ENCODE measurements at places on chromosomes 12 and 14. TPM values are rescaled to one million over a fixed set of nuclear protein-coding genes. Genes with fewer than 3 reads are reported as not detected.

DNA sequence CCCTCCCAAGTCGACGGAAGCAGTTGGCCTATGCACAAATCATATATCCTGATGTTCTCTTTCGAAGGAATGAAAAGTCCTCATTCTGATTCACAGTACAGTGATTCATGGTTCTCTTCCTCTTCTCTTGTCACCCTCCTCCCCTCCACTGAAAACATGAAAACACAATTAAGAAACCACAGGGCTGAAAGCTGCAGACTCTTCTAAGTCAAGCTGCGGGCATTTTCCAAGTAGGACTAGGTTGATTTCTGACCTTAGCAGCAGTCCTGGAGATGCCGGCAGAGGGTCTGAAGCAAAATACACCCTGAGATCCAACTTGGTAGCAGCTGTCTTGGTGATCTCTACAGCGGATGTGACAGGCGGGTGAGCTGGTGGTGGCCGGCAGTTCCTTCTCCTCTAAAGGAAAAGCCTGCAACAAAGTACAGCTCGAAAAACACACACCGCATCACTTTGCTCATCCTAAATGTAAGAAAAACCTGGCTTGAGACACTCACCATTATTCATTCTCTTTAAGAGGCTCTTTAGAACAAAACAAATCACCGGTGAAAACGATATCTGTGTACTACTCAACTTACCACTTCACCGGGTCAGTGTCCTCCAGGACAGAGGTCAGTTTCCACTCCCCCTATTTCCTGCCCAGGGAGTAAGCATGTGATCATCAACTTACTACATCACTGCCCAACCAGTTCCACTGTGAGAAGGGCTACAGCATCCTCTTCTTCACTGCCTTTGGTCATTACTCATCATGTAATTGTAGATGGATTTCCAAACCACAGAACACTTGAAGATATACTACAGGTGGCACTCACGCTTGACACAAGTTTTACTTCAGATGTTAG lies 6.0 kb downstream of the TMCC3 start:
- no peaks in the 10 kb centered on the region for H3K4me1 ChIP-seq
- H3K36me3 ChIP-seq = no peaks in the 10 kb centered on the region
- DNase-seq = no peak

DNA sequence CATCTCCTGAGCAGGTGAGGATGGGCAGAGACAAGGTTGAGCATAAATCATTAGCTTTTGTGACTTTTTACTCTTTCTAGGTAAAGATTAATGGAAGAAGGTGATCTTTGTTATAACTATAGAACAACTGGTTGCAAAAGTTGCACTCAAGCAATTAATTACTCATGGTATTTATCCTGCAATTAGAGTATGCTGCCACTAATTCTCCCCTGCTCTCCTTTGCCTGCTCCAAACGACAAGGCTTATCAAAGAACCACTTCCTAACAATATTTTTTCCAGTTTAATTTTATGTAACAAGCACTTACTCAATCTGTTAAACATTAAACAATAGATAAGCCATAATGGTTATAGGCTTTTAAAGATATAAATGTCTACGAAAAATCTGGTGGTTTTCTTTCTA lies 189.9 kb upstream of the PELI2 start:
- no peak for DNase-seq
- no peaks in the 10 kb centered on the region for H3K36me3 ChIP-seq
- H3K27me3 ChIP-seq = no peaks in the 10 kb centered on the region
- H3K27ac ChIP-seq = no peak overlapping the region
- H3K4me3 ChIP-seq = no peak overlapping the region

- H3K36me3 ChIP-seq = no peaks in the 10 kb centered on the region
- H3K27me3 ChIP-seq = no peaks in the 10 kb centered on the region
- no peak overlapping the region for H3K4me3 ChIP-seq
- peaks cover 42% of the 10 kb centered on the region for H3K4me1 ChIP-seq
These were observed 96.1 kb downstream of the DAD1 start for GRCh38 chr14:22492622-22493542.

GRCh38 chr12:102415515-102415914 lies 64.8 kb downstream of the IGF1 start:
- no peaks in the 10 kb centered on the region for H3K36me3 ChIP-seq
- no peak overlapping the region for H3K4me3 ChIP-seq
- no peaks in the 10 kb centered on the region for H3K27me3 ChIP-seq

GRCh38 chr14:90054803-90055202 lies 7.0 kb upstream of the KCNK13 start:
- no peaks in the 10 kb centered on the region for H3K4me1 ChIP-seq
- no peak overlapping the region for H3K4me3 ChIP-seq
- H3K27me3 ChIP-seq = peaks cover 31% of the 10 kb centered on the region

PTPRB gene
- not detected for total RNA-seq

DNA sequence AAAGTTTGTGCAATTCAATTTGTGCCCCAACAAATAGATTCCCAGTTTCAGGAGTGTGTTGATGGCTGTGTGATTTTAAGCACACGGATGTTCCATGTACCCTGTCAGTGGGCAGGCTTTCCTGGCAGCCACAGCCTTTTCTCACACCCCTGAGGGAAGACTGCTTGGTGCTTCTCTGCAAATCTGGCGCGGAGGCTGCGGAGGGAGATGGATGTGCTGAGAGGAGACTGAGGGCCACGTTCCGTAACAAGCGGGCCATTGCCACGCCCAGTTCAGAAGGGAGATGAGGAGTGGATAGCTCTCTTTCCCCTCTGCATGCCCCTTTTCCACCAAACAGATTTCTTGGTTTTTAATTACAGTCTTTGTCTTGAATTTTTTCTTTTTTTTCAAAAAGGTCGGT lies 89.1 kb downstream of the BEGAIN start:
- DNase-seq = no peak
- no peaks in the 10 kb centered on the region for H3K27me3 ChIP-seq

SLC5A8 gene
- total RNA-seq = not detected

- H3K36me3 ChIP-seq = peaks cover 10% of the 10 kb centered on the region
- no peak overlapping the region for H3K27ac ChIP-seq
- H3K4me1 ChIP-seq = peaks cover 22% of the 10 kb centered on the region
- no peak overlapping the region for H3K4me3 ChIP-seq
- no peaks in the 10 kb centered on the region for H3K27me3 ChIP-seq
These were observed 17.8 kb downstream of the TAOK3 start for GRCh38 chr12:118354903-118355302.

GRCh38 chr12:2319737-2320506 lies 267.1 kb downstream of the CACNA1C start:
- no peak for DNase-seq
- peaks cover 16% of the 10 kb centered on the region for H3K4me1 ChIP-seq
- H3K27me3 ChIP-seq = no peaks in the 10 kb centered on the region

- DNase-seq = no peak
- H3K27me3 ChIP-seq = no peaks in the 10 kb centered on the region
- H3K4me3 ChIP-seq = no peak overlapping the region
- no peaks in the 10 kb centered on the region for H3K36me3 ChIP-seq
- no peak overlapping the region for H3K27ac ChIP-seq
- no peaks in the 10 kb centered on the region for H3K4me1 ChIP-seq
These were observed 4.2 kb upstream of the CLEC4C start for GRCh38 chr12:7751394-7751793.

DNA sequence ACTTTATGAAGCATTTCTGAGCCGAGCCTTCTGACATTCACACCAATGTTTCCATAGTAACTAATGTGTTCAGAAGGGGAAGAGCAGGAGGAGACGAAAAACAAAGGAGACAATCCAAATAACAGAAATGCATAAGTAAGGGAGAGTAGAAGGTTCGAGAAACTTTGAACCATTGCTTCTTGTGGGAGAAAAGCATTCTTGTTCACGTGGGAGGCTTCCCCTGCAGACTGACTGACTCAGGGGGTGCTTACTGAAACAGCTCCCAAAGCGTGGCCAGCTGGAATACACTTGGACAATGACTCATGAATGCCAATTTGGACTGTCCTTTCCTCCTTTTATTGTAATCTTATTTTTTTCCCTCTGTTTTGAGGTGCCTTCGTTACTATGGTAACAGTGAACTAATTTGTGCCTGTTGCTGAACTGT lies 73.9 kb downstream of the NEDD1 start:
- no peak overlapping the region for H3K27ac ChIP-seq
- H3K36me3 ChIP-seq = no peaks in the 10 kb centered on the region
- no peak overlapping the region for H3K4me3 ChIP-seq
- peak; percentile 2 for DNase-seq

DNA sequence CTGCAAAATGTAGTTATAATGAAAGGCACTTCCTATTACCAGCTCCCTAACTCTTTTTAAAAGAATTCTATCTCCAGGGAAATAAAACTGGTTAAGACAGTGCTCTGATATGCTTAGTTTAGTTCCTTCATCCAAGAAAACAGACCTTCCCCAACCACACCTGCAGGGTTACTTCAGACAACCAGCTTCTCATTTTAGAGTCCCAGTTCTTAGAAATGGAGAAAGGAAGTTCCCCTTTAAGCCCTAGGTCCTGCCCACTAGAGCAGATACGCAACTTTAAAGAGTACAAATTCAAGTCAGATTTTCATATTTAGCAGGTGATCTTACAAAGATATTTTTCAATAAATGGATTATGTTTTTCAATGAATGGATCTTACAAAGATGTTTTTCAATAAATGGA lies 4.4 kb upstream of the WSB2 start:
- no peak overlapping the region for H3K4me3 ChIP-seq
- H3K27ac ChIP-seq = no peak overlapping the region
- H3K27me3 ChIP-seq = no peaks in the 10 kb centered on the region
- H3K36me3 ChIP-seq = no peaks in the 10 kb centered on the region
- no peak for DNase-seq
- peaks cover 16% of the 10 kb centered on the region for H3K4me1 ChIP-seq

RPL10L gene
- total RNA-seq = not detected

KRT3 gene
- total RNA-seq = not detected

TMTC1 gene
- total RNA-seq = 4.4 TPM

GLI1 gene
- 22.6 TPM for total RNA-seq

NABP2 gene
- total RNA-seq = 67.5 TPM

GRCh38 chr12:94649349-94650142 lies 811 bp downstream of the TMCC3 start:
- peaks cover 41% of the 10 kb centered on the region for H3K27me3 ChIP-seq
- peak overlapping the region; percentile 49 for H3K4me3 ChIP-seq
- DNase-seq = no peak
- H3K4me1 ChIP-seq = no peaks in the 10 kb centered on the region
- no peak overlapping the region for H3K27ac ChIP-seq

OR4K1 gene
- not detected for total RNA-seq

GRCh38 chr12:119710965-119711551 lies 43.1 kb downstream of the PRKAB1 start:
- H3K36me3 ChIP-seq = peaks cover 67% of the 10 kb centered on the region
- no peaks in the 10 kb centered on the region for H3K4me1 ChIP-seq
- H3K27ac ChIP-seq = no peak overlapping the region

DNA sequence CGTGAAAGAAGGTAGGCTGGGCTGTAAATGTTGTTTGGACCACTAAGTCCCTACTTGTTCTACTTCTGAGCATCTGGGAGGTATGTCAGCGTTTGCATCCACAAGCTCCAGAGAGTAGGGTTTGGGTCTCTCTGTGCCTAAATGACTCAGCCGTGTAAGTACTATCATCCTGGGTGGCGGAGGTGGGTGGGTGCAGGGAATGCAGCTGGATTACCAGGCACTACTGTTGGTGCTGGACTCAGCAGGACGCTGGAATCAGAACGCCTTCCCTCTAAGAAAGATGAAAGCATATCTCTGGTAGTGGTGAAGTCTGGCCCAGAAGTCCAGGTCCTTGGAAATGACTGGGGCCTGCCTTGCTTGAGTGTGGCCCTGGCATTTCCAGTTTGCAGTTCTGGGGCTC lies 289.7 kb downstream of the PCNX1 start:
- no peak for DNase-seq
- no peak overlapping the region for H3K27ac ChIP-seq
- H3K4me1 ChIP-seq = no peaks in the 10 kb centered on the region
- no peaks in the 10 kb centered on the region for H3K27me3 ChIP-seq

DNA sequence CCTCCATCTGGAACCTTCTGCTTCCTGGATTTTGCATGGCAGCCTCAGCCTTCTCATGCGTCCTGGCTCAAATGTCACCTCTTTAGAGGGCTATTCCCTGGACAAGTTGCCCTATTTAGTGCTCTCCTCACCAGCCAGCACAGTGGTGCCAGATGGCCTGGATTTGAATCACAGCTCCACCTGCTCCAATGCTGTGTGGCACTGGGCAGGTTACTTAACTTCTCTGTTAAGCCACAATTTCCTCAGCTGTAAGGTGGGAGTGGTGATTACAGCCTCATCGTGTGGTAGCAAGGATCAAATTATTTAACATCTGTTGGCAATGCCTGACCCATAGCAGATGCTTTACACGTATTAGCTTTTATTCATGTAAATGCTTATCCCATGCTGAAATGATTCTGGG lies 16.7 kb upstream of the POP5 start:
- no peaks in the 10 kb centered on the region for H3K27me3 ChIP-seq

Data from A673 (cell line).